ENCODE measurements at places on chromosomes 5 and 9.

DNA sequence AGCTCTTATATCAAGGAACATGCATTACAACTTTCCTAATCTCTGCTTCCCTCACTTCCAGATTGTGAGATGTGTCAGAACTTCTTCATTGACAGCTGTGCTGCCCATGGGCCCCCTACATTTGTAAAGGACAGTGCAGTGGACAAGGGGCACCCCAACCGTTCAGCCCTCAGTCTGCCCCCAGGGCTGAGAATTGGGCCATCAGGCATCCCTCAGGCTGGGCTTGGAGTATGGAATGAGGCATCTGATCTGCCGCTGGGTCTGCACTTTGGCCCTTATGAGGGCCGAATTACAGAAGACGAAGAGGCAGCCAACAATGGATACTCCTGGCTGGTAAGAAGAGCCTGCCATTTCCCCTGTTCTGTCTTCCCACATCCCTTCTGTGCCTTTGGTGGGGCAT, 15.1 kb downstream of the PRDM9 start:
- DNase-seq = no peak

DNA sequence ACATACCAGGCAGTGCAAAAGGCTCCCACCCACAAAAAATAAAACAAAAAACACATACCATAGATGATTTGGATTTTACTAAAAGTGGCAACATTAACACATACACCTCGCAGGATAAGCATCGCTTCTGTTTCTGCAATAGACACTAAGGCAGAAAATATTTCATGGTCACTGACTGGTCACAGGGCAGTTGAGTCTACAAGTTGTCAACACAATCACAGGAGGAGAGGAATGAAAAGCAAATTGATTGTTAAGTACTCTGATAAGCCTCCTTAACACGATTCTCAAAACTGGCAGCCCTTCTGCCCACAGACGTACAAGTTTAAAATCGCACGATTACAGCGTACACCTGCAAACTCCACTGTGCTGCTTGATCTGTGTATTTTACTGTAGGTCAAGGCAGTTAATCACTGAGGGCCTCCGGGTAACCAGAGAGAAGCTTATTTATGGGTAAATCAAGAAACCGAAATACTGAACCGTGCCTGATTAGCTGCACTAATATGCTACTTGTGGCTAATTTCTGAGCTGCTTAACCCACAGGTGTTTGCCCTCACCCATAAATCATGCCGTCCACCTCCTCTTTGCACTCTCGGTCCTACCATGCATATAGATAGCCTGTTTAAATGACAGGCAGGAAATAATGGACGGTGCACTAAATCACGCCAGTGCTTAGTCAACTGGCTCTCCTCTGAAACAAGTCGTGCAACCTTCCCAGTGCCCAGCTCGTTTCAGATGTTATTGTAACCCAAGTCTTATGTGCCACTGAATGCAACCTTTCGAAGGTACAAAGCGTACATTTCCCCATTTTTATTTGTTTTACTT, 659.4 kb upstream of the ADAMTS16 start:
- no peak for DNase-seq

- no peak for DNase-seq
Observed at GRCh38 chr9:96660692-96661248, 5.7 kb upstream of the PRXL2C start.

GRCh38 chr5:148932355-148932935, 106.0 kb downstream of the ADRB2 start:
- no peak for DNase-seq

DNA sequence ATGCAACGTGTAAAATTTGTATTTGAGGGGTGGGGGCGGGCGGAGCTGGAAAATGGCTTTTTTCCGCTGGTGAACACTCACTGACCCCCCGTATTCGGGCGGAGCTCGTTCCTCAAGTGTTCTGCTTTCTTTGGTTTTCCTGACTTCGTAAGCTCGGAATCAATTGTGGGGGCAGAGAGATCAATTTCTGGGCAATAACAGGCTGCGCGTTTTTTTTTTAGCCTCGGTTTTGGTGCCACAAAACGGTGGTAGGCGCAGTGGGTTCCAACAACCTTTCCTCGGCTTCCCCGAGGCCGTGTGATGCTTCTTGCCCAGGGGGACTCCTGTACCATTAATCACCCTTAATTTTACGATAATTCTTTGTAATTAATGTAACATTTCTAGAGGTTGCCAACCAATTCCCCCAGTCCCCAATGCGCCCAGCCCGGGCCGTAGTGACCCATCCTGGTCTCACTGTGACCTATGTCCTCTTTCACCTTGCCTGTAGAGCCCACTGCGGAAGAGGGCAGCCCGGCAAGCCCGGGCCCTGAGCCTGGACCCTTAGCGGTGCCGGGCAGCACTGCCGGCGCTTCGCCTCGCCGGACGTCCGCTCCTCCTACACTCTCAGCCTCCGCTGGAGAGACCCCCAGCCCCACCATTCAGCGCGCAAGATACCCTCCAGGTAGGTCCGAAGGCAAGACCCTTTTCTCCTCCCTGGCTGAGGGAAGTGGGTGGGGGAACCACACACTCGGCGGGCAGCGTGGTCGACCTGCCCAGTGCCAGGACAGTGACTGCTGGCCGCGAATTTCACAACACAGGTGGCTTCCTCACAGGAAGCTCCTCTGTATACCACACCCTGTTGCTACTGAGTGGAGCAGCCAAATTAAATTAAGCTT, 3.7 kb downstream of the NR4A3 start:
- no peak for DNase-seq

DNA sequence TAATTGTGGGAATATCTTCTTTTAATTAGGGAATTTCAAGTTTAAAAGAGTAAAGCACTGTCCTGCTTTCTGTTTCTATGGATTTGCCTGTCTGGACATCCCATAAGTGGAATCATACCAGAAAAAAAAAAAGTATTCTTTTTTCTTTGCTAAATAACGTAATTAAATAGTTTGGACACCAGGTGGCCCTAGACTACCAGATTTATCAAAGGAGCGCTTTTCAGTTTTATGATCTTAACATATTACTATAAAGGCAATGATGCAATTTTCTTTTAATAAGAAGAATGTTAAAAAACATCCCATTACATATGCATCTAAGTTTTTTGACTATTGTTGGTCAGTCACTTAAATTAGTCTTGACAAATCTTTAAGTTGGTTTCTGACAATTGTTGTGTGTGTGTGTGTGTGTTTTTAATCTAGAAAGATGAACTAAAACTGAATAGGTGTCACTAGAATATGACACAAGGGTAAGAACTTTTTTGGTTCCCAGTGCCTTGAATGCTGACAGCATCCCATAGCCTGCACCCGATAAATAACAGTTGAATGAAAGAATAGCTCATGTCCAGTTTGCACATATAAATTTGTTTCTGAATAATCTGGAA, 49.5 kb downstream of the C5orf22 start:
- peak; percentile 53 for DNase-seq

GRCh38 chr9:3415906-3416305, 109.9 kb downstream of the RFX3 start:
- DNase-seq = no peak

GRCh38 chr9:99019510-99020331, 76.0 kb downstream of the COL15A1 start:
- DNase-seq = peak; percentile 90
